Naive thymus-derived CD8-positive, alpha-beta T cell (primary cell): ENCODE measurements at places on chromosomes 4 and X.

DNA sequence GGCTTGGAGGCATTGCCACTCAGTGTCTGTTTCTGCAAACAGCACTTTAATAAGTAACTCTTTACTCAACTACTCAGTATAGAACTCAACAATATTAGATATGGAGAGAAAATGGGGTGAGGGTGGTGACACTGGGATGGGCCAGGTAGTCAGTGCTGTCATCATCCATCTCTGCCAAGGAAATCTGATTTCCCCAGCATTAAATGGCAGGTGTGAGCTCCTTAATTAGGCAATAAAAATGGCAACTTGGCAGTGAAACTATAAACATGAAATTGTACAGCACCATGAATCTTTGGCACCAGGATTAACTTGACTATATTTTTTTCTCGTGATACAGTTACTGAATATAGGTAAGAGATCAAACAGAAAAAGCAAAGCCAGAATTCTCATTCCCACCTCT, 146.2 kb downstream of the GLRA2 start:
- no peak overlapping the region for H3K4me3 ChIP-seq
- H3K4me1 ChIP-seq = no peaks in the 10 kb centered on the region
- H3K27ac ChIP-seq = no peak overlapping the region
- H3K36me3 ChIP-seq = no peaks in the 10 kb centered on the region

DNA sequence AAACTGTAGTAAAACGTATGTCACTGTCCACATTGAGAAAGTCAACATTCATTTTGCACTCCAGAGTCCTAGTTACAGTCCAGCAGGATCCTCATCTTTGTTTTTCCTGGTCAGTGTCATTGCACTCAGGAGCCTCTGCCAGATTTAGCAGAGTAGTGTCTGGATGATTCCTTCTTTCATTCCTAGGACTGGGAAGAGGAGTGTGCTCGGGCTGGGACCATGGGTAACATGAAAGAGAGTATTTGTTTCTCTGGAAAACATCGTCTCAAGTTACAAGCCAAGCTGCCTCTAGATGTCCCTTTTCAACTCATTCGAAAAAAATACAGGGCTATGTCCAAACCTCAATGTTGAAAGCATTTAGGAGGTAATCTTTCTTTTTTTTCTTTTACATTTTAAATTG, 69.9 kb upstream of the TNIP3 start:
- no peak for DNase-seq
- no peaks in the 10 kb centered on the region for H3K36me3 ChIP-seq
- no peak overlapping the region for H3K4me3 ChIP-seq
- no peak overlapping the region for H3K27ac ChIP-seq
- H3K27me3 ChIP-seq = no peaks in the 10 kb centered on the region

DNA sequence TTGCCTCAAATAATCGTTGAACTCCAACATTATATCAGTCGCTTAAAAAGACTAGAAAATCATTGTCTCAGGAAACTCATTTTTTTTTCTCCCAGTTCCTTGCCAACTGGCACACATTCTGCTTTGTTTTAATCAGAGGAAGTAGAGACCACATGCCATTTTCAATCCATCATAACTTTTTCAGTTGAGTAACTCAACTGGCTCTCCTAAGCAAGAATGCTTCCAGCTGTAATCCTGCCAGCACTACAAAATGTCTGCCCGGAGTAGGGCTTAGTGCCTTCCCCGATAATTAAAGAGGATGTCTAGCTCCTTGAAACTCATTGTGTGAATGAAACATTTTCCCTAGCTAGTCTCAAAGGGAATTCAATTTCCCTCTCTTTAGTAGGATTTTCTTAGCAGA, 33.0 kb downstream of the FREM3 start:
- no peak for DNase-seq
- H3K27ac ChIP-seq = no peak overlapping the region
- H3K27me3 ChIP-seq = no peaks in the 10 kb centered on the region
- no peak overlapping the region for H3K4me3 ChIP-seq
- H3K4me1 ChIP-seq = no peaks in the 10 kb centered on the region

- H3K27ac ChIP-seq = no peak overlapping the region
- H3K4me1 ChIP-seq = no peaks in the 10 kb centered on the region
- H3K36me3 ChIP-seq = no peaks in the 10 kb centered on the region
- H3K4me3 ChIP-seq = no peak overlapping the region
Measured at GRCh38 chrX:149120459-149120858, 384.6 kb downstream of the IDS start.

DNA sequence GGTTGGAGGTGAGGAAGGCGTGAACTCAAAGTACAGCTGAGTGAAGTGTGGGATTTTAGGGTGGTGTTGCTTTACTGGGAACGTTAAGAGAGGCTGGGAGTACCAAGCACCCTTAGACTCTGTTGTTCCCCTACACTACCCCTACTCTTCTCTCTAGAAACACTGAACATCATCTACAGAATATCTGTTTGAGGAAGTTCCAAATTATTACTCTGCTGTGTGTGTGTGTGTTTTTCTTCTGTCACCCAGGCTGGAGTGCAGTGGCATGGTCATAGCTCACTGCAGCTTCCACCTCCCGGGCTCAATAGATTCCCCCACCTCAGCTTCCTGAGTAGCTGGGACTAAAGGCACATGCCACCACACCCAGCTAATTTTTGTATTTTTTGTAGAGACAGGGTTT, 76.7 kb upstream of the AP1S2 start:
- H3K4me3 ChIP-seq = no peak overlapping the region
- DNase-seq = no peak
- H3K27ac ChIP-seq = no peak overlapping the region
- peaks cover 19% of the 10 kb centered on the region for H3K27me3 ChIP-seq
- no peaks in the 10 kb centered on the region for H3K4me1 ChIP-seq
- no peaks in the 10 kb centered on the region for H3K36me3 ChIP-seq

GRCh38 chr4:77229433-77229832, 72.4 kb downstream of the CCNG2 start:
- H3K36me3 ChIP-seq = peaks cover 3% of the 10 kb centered on the region
- no peaks in the 10 kb centered on the region for H3K4me1 ChIP-seq
- H3K27me3 ChIP-seq = peaks cover 5% of the 10 kb centered on the region
- no peak overlapping the region for H3K4me3 ChIP-seq
- DNase-seq = no peak
- no peak overlapping the region for H3K27ac ChIP-seq

GRCh38 chrX:49191574-49192011, 5.4 kb upstream of the PRICKLE3 start:
- H3K4me3 ChIP-seq = peak overlapping the region; percentile 95
- peak; percentile 35 for DNase-seq
- no peak overlapping the region for H3K27ac ChIP-seq
- no peaks in the 10 kb centered on the region for H3K36me3 ChIP-seq
- H3K4me1 ChIP-seq = peaks cover 24% of the 10 kb centered on the region

- peak overlapping the region; percentile 65 for H3K4me3 ChIP-seq
- no peaks in the 10 kb centered on the region for H3K27me3 ChIP-seq
- H3K36me3 ChIP-seq = no peaks in the 10 kb centered on the region
- H3K27ac ChIP-seq = peak overlapping the region; percentile 13
Measured at GRCh38 chr4:86908251-86908657, 16.0 kb upstream of the C4orf36 start.

DNA sequence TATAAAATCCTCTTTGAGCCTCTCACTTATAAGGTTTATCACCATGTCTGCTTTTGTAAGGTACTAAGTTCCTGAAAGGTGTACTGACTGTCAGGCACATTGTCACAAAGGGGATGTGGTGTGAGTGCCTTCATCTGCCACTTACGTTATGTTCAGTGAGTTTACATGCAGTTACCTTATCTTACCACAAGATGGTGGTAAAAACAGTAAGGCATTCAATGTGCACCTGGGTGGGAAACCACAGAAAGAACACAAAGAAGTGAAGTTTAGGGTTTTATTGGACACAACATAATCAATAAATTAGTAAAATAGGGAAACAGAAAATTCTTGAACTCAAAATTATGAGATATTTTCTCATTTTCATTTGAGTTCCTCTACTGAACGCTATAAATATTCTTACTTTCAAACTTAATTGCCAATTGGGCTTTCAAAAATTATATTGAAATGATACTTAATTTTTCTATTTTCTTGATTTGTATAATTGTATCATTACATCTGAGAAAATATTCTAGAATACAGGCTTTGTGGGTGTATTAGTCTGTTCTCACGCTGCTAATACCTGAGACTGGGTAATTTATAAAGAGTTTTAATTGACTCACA, 650.8 kb downstream of the PCDH7 start:
- DNase-seq = no peak
- H3K27me3 ChIP-seq = no peaks in the 10 kb centered on the region
- no peak overlapping the region for H3K27ac ChIP-seq
- no peak overlapping the region for H3K4me3 ChIP-seq

DNA sequence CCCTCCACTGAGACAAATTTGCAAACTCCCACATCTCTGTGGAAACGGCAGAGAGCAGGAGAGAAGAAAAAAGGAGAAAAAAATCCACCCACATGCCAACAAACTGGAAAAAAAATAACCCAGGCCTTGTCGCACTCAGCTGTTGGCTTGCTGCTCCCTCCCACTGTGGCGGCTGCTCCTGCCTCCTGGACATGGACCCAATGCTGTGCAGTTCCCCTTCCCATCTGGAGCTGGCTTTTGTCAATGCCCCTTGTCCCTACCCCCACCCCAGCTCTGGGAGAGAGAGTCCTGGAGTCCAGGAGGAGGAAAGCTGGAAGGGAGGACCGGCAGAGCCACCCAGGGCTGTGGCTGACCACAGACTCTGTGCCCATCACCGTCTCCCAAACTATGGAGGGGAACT, 50.8 kb upstream of the IQSEC2 start:
- no peak overlapping the region for H3K4me3 ChIP-seq
- no peaks in the 10 kb centered on the region for H3K4me1 ChIP-seq
- H3K27me3 ChIP-seq = peaks cover 3% of the 10 kb centered on the region
- no peak overlapping the region for H3K27ac ChIP-seq
- DNase-seq = no peak

DNA sequence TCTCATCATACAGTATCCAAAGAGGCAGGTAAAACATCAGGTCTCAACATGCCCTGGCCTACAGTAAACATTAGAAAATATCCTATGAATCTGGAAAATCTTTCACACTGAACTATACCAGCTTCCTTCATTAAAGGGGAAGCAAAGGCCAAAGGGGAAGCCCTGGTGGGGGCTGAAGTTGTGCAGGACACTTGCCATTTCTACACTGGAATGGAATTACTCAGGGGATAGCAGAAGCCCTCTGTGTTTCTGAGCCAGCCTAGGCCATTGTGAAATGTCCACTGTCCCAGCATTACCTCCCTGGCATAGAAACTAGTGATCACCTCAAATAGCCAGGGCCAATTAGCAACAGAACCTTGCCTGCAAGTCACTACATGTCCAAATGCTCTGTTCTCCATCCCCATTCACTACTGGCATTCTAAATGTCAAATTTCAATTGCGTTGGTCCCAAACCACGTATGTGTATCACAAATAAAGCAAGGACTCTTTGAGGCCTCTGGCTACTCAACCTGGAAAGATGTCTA, 429.9 kb downstream of the AFF2 start:
- H3K27ac ChIP-seq = no peak overlapping the region
- no peak overlapping the region for H3K4me3 ChIP-seq
- H3K4me1 ChIP-seq = no peaks in the 10 kb centered on the region
- no peak for DNase-seq
- H3K36me3 ChIP-seq = no peaks in the 10 kb centered on the region
- H3K27me3 ChIP-seq = no peaks in the 10 kb centered on the region

- H3K27me3 ChIP-seq = peaks cover 14% of the 10 kb centered on the region
- DNase-seq = no peak
- H3K4me3 ChIP-seq = no peak overlapping the region
- H3K27ac ChIP-seq = no peak overlapping the region
- no peaks in the 10 kb centered on the region for H3K4me1 ChIP-seq
- H3K36me3 ChIP-seq = no peaks in the 10 kb centered on the region
Measured at GRCh38 chr4:74092957-74093356, 6.0 kb downstream of the CXCL2 start.

GRCh38 chr4:185995665-185996064, 73.3 kb upstream of the TLR3 start:
- no peak overlapping the region for H3K4me3 ChIP-seq
- H3K36me3 ChIP-seq = no peaks in the 10 kb centered on the region
- no peaks in the 10 kb centered on the region for H3K27me3 ChIP-seq

- H3K4me1 ChIP-seq = no peaks in the 10 kb centered on the region
- no peaks in the 10 kb centered on the region for H3K36me3 ChIP-seq
- no peak overlapping the region for H3K27ac ChIP-seq
- DNase-seq = no peak
- H3K27me3 ChIP-seq = peaks cover 7% of the 10 kb centered on the region
Measured at GRCh38 chr4:74777531-74777930, 16.8 kb downstream of the BTC start.

DNA sequence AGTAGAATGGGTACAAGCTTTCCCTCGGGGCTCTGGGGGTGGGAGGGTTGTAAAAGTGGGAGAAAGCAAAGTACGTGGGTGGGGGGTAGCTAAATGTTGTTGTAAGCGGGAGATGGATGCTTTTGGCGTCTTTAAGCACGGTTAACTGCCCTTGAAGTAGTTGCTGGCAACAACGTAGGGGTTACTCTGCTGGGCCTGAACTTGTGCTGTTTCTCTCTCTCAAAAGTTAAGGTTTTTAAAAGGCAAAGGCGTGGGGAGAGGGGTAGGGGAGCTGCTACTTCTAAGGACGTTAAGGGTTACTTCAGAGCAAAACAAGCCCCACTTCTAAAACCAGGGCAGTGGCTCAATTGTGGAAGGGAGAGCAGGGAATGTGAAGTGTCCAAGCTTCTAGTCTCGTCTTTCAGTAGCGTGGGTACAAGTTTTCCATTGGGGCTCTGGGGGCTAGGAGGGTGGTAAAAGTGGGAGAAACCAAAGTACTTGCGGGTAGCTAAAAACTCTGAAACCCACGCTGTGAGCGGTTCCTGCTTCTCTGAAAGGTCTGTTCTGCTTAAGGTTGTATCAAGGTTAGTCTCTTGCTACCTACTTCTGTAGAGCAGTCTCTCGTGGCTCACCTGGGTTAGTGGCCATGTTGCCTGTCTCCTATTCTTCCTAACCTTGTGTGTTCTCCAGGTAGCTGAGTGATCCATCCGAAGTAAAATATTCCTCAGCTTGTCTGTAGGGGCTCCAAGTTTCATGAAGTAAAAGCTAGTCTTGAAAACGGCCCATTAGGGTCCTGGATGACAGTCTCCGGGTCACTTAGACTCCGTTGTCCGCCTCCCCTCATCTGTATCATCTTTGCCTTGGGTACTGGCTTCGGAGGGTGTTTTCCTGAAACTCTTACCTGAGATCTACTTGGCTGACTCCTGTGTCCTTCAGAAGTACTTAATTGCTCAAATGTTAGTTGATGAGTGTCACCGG, 1.7 kb upstream of the WDR1 start:
- H3K27ac ChIP-seq = peak overlapping the region; percentile 99
- peaks cover 69% of the 10 kb centered on the region for H3K4me1 ChIP-seq
- peaks cover 26% of the 10 kb centered on the region for H3K36me3 ChIP-seq
- no peaks in the 10 kb centered on the region for H3K27me3 ChIP-seq
- DNase-seq = no peak
- H3K4me3 ChIP-seq = peak overlapping the region; percentile 92
